Activated CD4-positive, alpha-beta T cell treated with anti-CD3 and anti-CD28 coated beads, Interleukin-2, amount 10 ng/mL, durations not matched to agents 7 days and 5 days (primary cell): ENCODE measurements at places on chromosomes 3 and 15.

DNA sequence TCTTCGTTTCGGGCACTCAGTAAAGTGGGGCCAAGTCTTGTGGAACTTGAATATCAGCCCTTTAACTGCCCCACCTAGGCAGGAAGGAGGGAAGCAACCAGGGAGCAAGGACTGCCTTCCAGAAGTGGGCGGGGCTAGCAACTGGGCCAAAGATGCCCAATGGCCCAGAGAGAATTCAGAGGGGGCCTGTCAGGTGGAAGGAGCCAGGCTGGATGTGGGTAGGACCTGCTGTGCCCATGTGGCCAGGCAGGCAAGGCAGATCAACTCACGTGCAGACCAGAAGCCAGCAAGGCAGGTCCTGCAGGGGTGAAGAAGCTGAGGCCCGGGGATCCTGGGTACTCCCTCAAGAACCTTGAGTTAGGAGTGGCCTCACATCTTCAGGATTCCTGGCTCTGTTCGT lies 5.5 kb downstream of the MAP6D1 start:
- H3K4me1 ChIP-seq, result peaks cover 27% of the 10 kb centered on the region
- H3K36me3 ChIP-seq, result peaks cover 11% of the 10 kb centered on the region
- peaks cover 10% of the 10 kb centered on the region for H3K27me3 ChIP-seq
- H3K27ac ChIP-seq, result no peak overlapping the region
- no peak overlapping the region for H3K4me3 ChIP-seq

DNA sequence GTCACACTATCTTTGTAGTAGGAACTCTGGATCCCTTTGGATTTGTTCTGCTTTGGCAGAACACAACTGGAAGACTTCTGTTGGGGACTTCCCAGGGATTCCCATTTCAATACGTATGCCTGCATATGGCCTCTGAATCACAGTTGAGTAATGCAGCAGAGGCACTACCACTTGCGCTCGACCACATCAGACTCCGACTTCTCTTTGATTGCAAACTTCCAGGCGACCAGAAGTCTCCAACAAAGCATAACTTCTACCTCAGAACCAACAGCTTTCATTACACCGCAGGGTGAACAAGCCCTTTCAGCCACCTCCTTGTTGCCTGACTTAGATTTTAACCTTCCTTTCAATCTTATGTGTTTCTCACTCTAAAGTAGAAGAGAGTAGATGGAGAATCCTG lies 924.4 kb downstream of the IGSF11 start:
- H3K4me1 ChIP-seq, result no peaks in the 10 kb centered on the region
- no peaks in the 10 kb centered on the region for H3K27me3 ChIP-seq
- H3K4me3 ChIP-seq, result no peak overlapping the region
- no peak for DNase-seq

- H3K27me3 ChIP-seq, result no peaks in the 10 kb centered on the region
- H3K36me3 ChIP-seq, result no peaks in the 10 kb centered on the region
- H3K27ac ChIP-seq, result no peak overlapping the region
- peaks cover 6% of the 10 kb centered on the region for H3K4me1 ChIP-seq
- DNase-seq, result no peak
Measured at GRCh38 chr3:50433954-50434353, 69.5 kb downstream of the CACNA2D2 start.

GRCh38 chr3:62587579-62588031 lies 214.3 kb upstream of the FEZF2 start:
- DNase-seq, result no peak
- H3K27ac ChIP-seq, result no peak overlapping the region
- no peaks in the 10 kb centered on the region for H3K27me3 ChIP-seq
- H3K4me3 ChIP-seq, result no peak overlapping the region
- H3K36me3 ChIP-seq, result no peaks in the 10 kb centered on the region
- no peaks in the 10 kb centered on the region for H3K4me1 ChIP-seq
